ENCODE measurements at places on chromosomes 7 and 10. TPM values are rescaled to one million over a fixed set of nuclear protein-coding genes. Genes with fewer than 3 reads are reported as not detected.

DNA sequence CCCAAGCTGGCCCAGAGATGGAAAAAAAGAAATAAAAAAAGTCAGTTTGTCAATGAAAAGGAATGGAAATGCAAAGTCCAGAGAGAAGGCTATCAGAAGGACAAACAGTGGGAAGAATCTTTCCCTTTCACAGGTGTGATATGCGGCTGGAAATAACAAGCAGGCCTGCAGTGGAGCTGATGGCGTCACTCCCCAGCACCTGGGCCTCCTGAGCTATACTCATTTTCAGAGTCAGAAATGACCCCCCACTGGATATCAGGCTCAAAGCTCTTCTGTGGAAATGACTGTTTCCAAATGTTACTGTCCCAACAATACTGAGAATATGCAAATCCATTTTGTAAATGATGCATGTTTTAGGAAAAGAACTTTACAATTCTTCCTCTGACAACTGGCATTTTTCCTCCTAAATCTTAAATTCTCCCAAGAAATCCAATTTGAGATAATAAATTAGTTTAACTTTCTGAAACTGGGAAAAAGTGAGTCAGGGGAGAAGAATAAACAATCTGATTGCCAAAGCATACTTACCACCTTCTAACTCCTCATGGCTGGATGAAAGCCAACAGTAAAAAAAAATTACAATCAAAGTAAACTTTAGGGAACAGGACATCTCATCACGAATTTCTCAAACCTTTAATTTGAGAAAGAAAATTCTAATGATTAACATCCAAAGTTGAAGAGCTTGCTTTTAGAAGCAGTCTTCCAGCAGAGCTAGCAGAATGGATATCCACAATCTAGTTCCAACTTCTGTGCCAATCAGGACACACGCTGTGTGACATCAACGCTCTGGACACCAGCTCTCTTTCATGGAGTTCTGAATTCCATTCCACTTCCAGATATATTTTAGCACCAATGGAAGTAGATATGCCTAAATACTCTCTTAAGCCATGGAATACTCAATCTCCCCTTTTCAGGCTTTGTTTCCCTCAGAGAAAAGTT lies 5.3 kb upstream of the CUZD1 start:
- no peak for DNase-seq
- H3K36me3 ChIP-seq = 0 out of 3 replicates have a peak, but pooled peaks cover 9% of the 10 kb centered on the region
- H3K27me3 ChIP-seq = no peaks in the 10 kb centered on the region
- no peaks in the 10 kb centered on the region for H3K4me1 ChIP-seq
- H3K4me3 ChIP-seq = no peak overlapping the region

DNA sequence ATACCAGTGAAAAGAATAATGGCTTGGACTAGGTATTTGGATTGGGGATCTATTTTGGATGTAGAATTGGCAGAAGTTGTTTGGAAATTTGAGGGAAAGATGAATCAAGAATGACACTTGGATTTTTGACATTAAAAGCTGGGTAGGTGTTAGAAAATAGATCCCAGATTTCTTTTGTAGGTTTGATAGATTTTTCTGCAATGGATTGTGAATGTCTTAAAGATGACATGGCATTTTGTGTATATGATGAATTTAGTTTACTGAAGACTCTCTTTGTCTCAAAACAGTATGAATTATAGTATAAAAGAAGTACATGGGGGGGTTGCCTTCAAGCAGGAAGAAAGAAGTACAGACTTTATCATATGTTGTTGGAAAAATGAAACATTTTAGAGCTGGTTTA lies 75.8 kb downstream of the MPLKIP start:
- H3K36me3 ChIP-seq = peaks cover 5% of the 10 kb centered on the region
- no peak for DNase-seq
- no peaks in the 10 kb centered on the region for H3K4me1 ChIP-seq
- H3K4me3 ChIP-seq = no peak overlapping the region
- H3K27me3 ChIP-seq = no peaks in the 10 kb centered on the region

POMZP3 gene
- total RNA-seq = 3.5 TPM

DNA sequence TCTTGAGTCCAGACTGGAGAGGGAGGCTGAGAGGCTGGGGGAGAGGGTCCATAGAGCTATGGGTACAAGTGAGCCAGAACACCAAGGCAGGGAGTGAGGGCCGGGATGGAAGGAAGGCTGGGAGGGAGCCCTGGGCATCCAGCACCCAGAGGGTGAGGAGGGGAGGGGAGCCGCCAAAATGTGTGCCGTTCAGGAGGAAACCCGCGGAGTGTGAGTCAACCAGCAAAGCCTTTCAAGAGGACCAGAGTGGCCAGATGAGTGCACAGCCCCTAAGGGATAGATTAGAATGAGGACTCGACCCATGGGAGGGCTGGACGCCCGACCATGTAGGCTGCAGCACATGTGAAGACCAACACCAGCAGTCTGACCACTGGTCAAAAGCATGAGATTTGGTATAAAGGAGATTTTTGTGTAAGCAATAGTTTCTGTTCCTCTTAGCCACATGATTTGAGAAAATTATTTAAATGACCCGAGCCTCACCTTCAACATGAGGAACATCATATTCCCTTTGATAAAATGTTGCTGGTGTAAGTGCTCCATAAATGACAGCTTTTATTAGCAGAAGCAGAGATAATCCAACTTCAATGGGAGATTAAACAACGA lies 179.7 kb upstream of the GRB10 start:
- DNase-seq = no peak
- H3K36me3 ChIP-seq = no peaks in the 10 kb centered on the region
- no peaks in the 10 kb centered on the region for H3K27me3 ChIP-seq
- no peak overlapping the region for H3K4me3 ChIP-seq
- peaks cover 22% of the 10 kb centered on the region for H3K4me1 ChIP-seq

NME8 gene
- total RNA-seq = not detected

CYP2C19 gene
- not detected for total RNA-seq

- no peaks in the 10 kb centered on the region for H3K27me3 ChIP-seq
- DNase-seq = no peak
- peaks cover 7% of the 10 kb centered on the region for H3K36me3 ChIP-seq
Measured at GRCh38 chr10:100377830-100378229, 30.8 kb downstream of the SCD start.

- DNase-seq = peak; percentile 57
- peaks cover 18% of the 10 kb centered on the region for H3K27me3 ChIP-seq
- H3K27ac ChIP-seq = no peak overlapping the region
- H3K36me3 ChIP-seq = no peaks in the 10 kb centered on the region
- peaks cover 7% of the 10 kb centered on the region for H3K4me1 ChIP-seq
Measured at GRCh38 chr10:123582084-123582989, 83.8 kb upstream of the GPR26 start.

ASIC3 gene
- not detected for total RNA-seq

DNA sequence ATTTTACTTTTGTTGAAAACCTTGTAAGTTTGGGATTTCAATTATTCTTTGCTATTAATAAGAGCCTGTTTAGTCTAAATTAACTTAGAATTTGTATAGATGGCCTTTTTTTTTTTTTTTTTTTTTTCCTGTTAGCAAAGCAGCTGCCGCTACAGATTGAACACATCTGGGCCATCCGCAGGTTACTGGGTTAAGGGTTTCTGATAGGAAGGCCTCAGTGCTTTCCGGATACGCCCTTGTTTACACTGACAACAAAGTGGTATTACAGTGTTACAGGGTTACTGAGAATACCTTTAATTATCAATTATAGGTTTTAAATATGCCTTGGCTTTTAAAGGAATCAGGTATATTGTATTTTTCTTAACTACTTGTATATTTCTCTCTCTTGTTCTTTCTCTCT lies 76.8 kb downstream of the PTN start:
- H3K4me3 ChIP-seq = no peak overlapping the region
- no peaks in the 10 kb centered on the region for H3K4me1 ChIP-seq
- no peak overlapping the region for H3K27ac ChIP-seq
- no peak for DNase-seq

GRCh38 chr7:36896956-36897590 lies 172.8 kb upstream of the AOAH start:
- H3K27me3 ChIP-seq = no peaks in the 10 kb centered on the region
- H3K36me3 ChIP-seq = no peaks in the 10 kb centered on the region
- no peak overlapping the region for H3K4me3 ChIP-seq
- peaks cover 15% of the 10 kb centered on the region for H3K4me1 ChIP-seq
- DNase-seq = no peak

GRCh38 chr7:65872776-65873581 lies at the start of gene VKORC1L1:
Gene VKORC1L1 (plus strand): TSS chr7:65873074. CDS start chr7:65873372, 298 bp downstream.
- H3K27me3 ChIP-seq = no peaks in the 10 kb centered on the region
- DNase-seq = peak; percentile 80
- H3K36me3 ChIP-seq = no peaks in the 10 kb centered on the region
- H3K27ac ChIP-seq = peak within 1 kb of the TSS; percentile 65

DNA sequence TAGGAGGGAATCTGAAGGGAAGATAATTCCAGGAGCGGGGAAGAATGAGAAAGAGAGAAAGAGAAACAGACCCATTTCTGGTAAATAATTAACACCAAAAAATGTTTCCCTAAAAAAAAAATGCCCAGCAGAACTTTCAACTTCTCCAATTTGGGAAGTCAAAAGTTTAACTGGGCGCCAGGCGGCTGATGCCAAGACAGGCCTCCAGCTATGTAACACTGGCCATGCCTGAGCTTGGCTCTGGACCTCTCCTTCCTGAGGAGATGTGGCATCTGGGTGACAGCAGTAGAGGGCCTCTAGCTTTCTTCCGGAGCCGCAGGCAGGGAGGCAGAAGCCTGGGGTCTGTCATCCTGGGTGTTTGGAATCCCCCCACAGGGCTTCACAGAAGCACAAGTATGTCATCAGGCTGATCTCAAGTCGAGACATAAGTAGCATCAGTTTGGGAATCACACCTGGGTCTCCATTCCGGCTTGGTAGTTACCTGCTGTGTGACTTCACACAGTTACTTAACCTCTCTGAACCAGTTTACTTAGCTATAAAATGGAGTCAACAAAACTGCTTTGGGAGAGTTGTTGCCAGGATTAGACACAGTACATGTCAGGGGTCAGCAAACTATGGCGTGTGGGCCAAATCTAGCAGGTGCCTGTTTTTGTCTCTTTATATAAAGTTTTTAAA lies 50.5 kb upstream of the TCF7L2 start:
- peak; percentile 56 for DNase-seq
- no peaks in the 10 kb centered on the region for H3K36me3 ChIP-seq
- peak overlapping the region; percentile 83 for H3K27ac ChIP-seq
- peaks cover 68% of the 10 kb centered on the region for H3K4me1 ChIP-seq
- H3K4me3 ChIP-seq = peak overlapping the region; percentile 52

GRCh38 chr7:108663701-108664100 lies 94.0 kb downstream of the DNAJB9 start:
- no peak overlapping the region for H3K4me3 ChIP-seq
- DNase-seq = no peak
- no peaks in the 10 kb centered on the region for H3K36me3 ChIP-seq
- no peaks in the 10 kb centered on the region for H3K27me3 ChIP-seq
- H3K4me1 ChIP-seq = no peaks in the 10 kb centered on the region

CCDC172 gene
- not detected for total RNA-seq

DNA sequence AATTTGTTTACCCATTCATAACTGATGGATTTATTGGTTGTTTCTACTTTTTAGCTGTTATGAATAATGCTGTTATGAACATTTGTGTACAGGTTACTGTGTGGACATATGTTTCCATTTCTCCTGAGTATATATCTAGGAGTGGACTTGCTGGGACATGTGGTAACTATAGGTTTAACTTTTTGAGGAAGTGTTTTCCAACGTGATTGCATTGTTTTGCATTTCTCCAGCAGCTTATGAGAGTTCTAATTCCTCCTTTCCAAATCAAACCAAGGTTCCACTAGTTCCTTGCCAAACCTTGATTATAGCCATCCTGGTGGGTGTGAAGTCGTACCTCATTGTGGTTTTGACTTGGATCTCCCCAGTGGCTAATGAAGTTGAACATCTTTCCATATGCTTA lies 2.6 kb upstream of the PRF1 start:
- H3K4me1 ChIP-seq = peaks cover 8% of the 10 kb centered on the region
- no peaks in the 10 kb centered on the region for H3K36me3 ChIP-seq
- DNase-seq = no peak
- H3K4me3 ChIP-seq = no peak overlapping the region
- H3K27me3 ChIP-seq = no peaks in the 10 kb centered on the region
- H3K27ac ChIP-seq = no peak overlapping the region

GRCh38 chr7:75531359-75531821 lies 39.3 kb downstream of the SPDYE5 start:
- H3K27ac ChIP-seq = no peak overlapping the region
- H3K36me3 ChIP-seq = no peaks in the 10 kb centered on the region
- no peaks in the 10 kb centered on the region for H3K27me3 ChIP-seq
- H3K4me1 ChIP-seq = peaks cover 14% of the 10 kb centered on the region
- no peak overlapping the region for H3K4me3 ChIP-seq

C10orf62 gene
- 0.28 TPM for total RNA-seq

MCMBP gene
- total RNA-seq = 71.8 TPM

DNA sequence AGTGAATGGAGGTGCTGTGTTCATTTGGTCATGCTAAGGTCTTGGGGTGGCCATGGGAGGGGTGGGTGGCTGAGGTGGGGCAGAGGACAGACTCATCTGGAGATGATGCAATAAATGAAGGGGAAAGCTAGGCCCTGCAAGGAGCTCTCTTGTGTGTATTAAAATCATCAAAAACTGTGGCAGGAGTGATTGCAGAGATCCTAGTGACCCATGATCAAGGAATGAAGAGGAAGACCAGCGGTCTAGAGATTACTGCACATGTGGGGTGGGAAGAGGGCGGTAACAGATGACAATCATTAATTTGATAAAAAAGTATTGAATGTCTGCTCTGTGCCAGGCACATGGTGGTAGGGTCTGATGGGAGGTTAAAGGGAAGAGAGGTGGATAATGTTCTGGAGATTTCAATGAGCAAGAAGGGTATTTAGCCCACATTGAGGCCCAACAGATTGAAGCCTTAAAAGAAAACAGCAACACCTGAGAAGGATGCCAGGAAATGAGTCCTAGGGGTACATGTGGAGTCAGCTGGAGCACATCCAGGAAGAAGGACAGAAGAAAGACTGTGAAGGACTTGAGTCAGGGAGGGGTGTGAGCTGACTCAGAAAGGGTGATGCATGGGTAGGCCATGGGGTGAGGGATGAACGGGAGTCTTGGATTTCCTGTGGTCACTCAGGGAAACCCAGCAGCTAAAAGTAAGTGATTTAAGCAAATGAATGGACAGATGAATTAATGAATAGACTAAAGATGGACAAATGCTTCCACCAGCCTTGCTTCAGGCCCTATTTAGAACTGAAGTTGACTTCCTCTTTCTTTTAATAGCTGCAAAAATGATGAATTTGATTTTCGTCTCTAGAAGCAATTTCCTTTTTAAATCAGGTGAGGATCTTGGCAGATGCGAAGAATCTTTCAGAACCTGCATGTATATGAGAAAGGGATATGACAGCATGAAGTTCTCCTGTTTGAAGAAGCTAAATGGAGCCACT lies 83.1 kb upstream of the IGFBP3 start:
- H3K27me3 ChIP-seq = no peaks in the 10 kb centered on the region
- DNase-seq = no peak
- no peak overlapping the region for H3K4me3 ChIP-seq
- no peaks in the 10 kb centered on the region for H3K4me1 ChIP-seq
- H3K36me3 ChIP-seq = no peaks in the 10 kb centered on the region

ATXN7L1 gene
- 7.7 TPM for total RNA-seq

- no peak overlapping the region for H3K27ac ChIP-seq
- no peak overlapping the region for H3K4me3 ChIP-seq
- no peaks in the 10 kb centered on the region for H3K36me3 ChIP-seq
- no peak for DNase-seq
Measured at GRCh38 chr7:25424113-25424512, 195.8 kb upstream of the NPVF start.

DNA sequence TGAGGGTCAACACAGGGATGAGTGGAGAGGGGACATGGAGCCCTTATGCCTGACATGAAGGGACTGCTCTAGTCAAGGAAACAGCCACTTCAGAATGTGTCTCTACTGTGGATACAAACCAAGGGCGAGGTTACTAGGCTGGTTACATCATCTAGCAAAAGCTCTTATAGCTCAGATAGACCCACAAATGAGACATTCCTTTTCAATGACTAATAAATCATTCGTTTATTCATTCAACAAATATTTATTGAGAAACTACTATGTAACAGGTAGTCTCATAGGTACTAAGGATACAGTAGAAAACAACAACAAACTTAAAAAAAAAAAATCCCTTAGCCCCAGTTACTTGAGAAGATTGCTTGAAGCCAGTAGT lies 219.5 kb downstream of the KIAA1217 start:
- no peak overlapping the region for H3K4me3 ChIP-seq
- H3K36me3 ChIP-seq = peaks cover 2% of the 10 kb centered on the region
- no peaks in the 10 kb centered on the region for H3K27me3 ChIP-seq
- no peak overlapping the region for H3K27ac ChIP-seq
